ENCODE measurements at places on chromosomes 13 and 19.

DNA sequence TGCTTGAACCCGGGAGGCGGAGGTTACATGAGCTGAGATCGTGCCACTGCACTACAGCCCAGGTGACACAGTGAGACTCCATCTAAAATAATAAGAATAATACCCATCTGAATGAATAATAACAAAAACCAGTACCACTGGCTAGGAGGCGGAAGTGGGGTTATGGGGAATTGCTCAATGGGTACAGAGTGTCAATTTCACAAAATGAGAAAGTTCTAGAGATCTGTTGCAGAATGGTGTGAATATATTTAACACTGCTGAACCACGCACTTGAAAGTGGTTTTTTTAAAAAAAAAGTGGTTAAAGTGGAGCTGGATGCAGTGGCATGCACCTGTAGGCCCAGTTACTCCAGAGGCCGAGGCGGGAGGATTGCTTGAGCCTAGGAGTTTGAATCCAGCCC lies 18.5 kb downstream of the KLF2 start:
- no peak for DNase-seq

DNA sequence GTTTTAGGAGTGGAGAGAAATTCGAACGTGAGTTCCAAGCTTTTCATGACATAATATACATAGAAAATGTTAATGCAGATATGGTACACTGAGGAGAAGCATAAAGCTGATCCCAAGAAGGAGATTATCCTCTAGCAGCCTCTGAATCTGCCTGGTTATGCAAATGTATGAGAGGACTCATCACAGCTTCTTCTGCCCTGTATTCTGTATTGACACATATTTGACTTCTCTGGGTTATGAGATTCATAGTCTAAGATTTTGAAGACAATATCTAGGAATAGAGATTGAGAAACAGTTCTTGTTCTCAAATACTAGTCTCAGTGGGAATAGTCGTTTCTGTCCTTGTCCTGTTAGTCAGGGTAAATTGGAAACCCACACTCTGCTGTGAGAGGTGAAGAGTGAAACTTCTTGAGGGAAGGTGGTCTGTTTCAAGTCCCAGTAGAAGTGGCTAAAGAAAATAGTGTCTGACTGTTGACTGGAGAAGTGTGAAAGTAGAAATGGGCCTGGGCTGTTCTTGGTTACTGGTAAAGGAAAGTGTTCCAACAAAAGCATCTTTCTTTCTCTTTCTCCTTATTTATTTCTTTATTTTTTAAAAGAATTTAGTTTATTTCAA lies 1356.6 kb downstream of the SLITRK5 start:
- no peak for DNase-seq

GRCh38 chr13:63864171-63864902 lies 2448.7 kb upstream of the PCDH20 start:
- DNase-seq, result no peak

- no peak for DNase-seq
These were observed 54.9 kb upstream of the SLITRK6 start for GRCh38 chr13:85853901-85854663.

- DNase-seq, result peak; percentile 60
These were observed 3.7 kb upstream of the CSNK1A1L start for GRCh38 chr13:37109051-37109678.

DNA sequence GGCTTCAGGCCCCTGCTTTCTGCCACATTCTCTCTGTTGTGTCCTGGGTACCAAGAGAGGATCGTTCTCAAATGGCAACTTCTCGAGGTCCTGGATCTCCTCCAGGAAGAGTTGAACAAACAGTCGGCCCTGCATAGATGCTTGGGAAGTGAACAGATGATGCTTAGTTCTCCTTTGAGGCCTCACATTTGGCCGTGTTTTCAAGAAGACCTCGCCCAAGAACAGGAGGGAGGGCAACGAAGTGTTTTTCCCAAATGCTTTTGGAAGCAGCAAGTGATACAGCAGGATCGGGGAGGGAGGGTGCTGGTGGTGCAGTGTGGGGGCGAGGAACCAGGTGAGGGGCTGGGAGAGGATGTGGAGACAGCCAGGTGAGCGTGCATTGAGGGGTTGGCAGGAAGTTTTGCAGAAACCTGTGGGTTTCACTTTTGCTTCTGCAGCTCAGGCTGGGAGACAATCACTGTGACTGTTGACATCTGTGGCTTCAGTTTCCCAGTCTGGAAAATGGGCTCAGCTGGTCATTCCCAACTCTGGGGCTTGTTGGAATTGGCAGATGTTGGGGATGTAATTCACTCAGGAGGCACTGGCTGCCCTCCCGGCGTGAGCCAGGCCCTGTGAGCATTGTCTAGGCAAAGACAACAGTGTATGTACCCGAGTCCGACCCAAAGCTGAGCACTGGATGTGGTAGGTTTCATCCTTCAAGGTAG lies 21.6 kb downstream of the MAST3 start:
- DNase-seq, result no peak

DNA sequence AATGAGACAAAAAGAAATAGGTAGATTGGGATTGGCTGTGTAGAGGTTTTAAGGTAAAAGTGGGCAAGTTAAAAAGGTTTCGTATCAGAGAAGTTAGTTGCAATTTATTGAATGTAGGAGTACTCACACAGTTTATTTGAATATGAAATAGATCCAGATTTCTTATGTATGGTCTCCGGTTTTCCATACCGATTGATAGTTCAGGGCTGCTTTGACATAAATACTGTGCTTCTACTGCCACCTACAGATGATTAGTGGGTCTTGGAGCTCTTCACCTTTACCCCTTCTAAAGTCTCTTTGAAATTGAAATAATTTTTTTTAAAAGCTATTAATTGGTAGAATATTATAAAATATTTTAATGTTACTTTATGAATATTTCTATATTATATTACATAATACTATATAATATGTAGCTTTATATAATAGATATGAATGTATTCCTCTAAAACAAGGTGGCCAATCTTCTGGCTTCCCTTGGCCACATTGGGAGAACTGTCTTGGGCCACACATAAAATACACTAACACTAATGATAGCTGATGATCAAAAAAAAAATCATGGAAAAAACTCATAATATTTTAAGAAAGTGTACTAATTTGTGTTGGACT lies 7.7 kb upstream of the GPR18 start:
- peak; percentile 60 for DNase-seq

DNA sequence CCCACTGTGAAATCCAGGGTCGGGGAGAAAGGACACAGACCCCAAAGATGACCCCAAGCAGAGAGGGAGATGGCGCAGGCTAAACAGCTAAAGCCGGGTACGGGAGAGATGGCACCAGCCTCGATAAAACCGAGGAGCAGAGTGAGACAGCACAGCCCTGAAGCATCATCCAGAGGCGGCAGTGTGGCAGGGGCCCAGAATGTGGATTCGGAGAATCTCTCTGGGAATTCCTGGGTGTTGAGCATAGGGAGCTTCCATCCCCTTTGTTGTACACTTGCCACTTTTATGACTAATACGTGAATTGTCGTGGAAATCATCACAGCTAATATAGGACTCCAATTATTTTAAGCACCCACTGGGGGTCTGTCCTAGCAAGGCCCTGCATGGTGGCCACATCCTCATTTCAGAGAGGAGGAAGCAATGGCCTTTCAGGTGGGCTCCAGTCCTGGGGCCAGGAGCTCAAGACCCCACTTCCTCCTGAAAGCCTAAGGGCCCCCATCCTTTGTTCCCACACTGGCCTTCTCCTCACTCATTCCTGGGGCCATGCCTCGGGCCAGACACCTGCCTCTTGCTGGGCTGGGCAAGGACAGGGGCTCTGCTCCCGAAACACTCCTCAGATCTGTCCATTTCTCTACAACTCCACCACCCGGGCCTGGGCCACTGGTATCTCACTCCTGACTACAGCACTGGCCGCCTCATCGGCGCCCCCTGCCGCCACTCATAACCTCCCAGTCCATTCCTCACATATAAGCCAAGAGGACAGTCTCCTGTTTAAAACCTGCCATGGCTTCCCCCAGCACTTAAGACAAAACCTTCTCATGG lies 29.3 kb upstream of the ATP1A3 start:
- DNase-seq, result no peak

DNA sequence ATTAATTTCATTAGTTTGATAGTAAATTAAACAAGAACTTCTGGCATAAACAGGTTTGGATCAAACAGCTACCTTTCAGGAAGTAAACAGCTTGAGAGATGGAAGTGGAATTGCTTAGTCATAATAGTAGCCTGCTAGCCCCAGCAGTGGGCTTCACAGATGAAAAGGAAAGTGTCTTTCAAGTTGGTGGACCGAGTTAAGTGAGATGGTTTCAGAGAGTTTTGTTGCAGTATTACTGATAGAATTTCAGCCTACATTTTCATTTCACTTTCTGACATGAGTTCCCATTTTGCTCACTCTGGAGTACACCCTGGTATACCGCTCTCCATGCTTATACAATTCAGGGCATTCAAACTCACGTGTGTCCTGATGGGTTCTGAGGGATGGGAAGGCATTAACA lies 2.0 kb upstream of the PTOV1 start:
- no peak for DNase-seq

GRCh38 chr19:28956961-28957360 lies 256.0 kb downstream of the UQCRFS1 start:
- DNase-seq, result no peak

DNA sequence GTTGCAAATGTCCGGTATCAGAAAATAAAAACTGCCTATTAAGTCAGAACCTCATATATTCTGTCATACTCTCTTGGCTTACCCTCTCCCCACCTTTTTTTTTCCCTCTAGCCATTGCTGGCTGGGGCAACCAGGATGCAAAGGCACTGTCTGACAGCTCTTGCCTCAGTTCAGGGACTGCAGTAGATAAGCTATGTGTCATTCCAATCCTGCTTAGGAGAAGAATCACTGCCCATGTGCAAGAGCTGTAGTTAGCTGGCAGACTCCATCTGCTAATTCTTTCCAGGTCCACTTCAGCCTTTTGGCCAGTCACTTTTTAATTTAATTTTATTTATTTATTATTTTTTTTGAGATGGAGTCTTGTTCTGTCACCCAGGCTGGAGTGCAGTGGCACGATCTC lies 895.6 kb upstream of the SLC10A2 start:
- DNase-seq, result no peak

- no peak for DNase-seq
These were observed 52.5 kb downstream of the C13orf42 start for GRCh38 chr13:51058461-51059167.

- DNase-seq, result no peak
These were observed 304.1 kb upstream of the MAB21L1 start for GRCh38 chr13:35780613-35781012.

DNA sequence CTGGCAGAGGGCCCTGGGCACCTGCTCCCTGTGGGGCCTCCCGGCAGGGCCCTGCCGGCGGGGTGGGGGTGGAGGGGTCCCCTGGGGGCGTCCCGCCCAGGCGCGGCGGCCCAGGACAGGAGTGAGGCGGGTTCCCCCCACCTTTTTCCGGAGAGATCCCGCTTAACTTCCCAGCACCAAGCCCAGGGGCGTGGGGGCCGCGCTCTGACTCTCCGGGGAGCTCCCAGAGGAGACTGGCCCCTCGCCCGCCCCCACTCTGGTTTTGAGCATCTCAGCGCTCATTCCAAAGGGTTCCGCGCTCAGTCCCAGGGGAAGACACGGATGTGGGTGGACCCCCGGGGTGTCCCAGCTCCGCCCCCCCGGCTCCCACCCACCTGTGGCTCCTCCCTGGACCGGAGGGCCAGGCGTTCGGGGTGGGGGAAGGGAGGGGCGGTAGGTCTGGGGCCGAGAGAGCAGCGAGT lies 476 bp downstream of the C2CD4C start:
- DNase-seq, result no peak

GRCh38 chr19:51020988-51021651 lies 1.6 kb upstream of the KLK10 start:
- peak; percentile 46 for DNase-seq

DNA sequence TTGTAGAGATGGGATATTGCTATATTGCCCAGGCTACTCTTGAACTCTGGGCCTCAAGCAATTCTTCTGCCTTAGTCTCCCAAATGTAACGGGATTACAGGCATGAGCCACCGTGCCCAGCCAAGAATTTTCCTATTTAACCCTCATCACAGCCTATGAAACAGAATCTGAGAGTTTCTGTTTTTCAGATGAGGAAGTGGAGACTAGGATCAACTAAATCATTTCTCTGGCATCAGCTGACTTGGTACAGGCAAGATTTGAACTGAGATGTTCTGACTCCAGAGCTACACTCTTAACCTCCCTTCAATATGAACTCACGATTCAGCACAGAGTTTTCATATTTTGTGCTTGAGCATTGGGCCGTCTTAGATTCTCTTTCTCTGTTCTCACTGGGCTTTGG lies 8.1 kb downstream of the ZNF460 start:
- no peak for DNase-seq

All from globus pallidus (tissue), 1 donor.